AG20443 (cell line): ENCODE measurements at places on chromosomes 1 and 21.

DNA sequence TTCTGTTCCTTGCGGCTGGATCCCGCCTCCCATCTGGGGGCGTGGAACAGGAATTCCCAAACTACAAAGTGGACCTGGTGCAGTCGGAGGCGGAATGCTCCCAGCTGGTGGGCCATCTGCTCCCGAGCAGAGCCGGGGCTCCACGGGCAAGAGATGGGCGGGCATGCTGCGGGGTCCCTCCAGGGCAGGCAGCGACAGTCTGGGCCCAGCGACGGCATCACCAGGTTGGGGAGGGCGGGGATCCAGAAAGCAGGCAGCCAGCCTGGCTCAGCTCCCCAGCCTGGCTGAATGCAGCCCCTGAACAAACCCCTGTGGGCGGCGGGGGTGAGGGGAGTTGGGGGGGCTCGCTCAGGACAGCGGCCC is 3.6 kb downstream of the MEGF6 start:
- no peak for DNase-seq

DNA sequence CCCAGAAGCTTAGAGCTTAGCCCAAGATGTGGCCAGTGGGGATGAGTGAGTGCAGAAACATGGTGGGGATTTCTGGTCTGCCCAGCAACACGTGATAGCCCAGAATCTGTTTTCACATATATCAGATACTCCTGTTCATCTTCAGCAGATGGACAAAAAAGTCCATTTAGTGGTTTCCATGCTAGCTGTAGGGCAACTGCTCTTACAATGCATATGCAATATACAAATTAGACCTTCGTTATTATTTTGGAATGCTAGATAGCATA is 96.9 kb upstream of the SGIP1 start:
- DNase-seq: no peak

DNA sequence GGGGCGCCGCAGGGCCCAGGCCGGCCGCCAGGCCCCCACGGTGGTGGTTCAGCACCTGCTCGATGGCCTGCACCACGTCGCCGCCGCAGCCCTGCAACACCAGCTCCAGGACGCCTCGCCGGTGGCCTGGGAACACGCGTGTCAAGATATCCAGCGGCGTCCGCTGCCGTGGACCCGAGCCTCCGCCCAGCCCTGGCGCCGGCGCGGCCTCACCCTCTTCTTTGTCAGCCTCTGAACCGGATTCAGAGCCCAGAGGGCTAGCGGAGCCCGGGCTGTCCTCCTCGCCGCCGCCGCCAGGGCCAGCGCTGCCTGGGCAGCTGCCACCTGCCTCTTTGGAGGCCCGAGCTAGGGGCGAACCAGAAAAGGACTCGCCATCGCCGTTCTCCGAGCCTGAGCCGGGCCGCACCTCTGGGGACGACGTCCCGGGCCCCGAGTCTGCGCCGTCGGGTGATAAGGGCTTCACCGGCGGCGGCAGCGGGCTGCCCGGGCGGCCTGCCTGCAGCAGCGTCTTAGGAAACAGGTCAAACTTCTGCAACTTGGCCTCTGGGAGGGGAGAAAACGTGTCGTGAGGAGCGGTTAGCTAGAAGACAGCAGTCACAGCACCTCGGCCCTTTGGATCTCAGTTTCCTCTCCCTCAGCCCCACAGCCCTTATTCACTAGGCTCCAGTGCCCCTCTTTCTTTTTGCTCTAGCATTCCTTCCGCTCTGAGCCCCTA is 3.9 kb downstream of the DMRTA2 start:
- DNase-seq: peak; percentile 61

DNA sequence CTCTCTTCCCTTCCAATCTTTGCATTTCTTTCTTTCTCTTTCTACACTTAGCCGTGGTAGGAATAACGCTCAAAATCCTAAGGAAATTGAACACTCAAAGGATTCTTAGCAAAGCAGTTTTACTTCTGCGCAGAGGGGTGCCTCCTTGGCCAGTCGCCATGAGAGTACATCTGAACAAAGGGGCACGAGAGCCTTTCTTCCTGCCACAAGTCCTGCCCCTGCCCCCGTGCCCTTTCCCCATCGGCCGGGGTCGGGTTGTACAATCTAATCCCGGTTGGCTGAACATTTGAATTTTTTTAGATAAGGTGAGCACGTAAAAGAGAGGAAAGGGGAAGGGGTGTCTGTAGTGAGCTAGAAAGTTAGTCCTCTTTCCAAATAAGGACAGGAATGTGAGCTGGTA is 28.6 kb upstream of the COL6A1 start:
- DNase-seq: no peak

GRCh38 chr1:8284127-8284526 is 33.8 kb upstream of the SLC45A1 start:
- DNase-seq: peak; percentile 42

- no peak for DNase-seq
Measured at GRCh38 chr1:47927165-47927564, 70.0 kb downstream of the TRABD2B start.
